ENCODE measurements at places on chromosomes 16 and 17.

GRCh38 chr16:23357761-23358290 lies 55.7 kb downstream of the SCNN1B start:
- no peak for DNase-seq
- no peaks in the 10 kb centered on the region for H3K36me3 ChIP-seq
- H3K4me3 ChIP-seq: no peak overlapping the region
- peaks cover 3% of the 10 kb centered on the region for H3K27me3 ChIP-seq

DNA sequence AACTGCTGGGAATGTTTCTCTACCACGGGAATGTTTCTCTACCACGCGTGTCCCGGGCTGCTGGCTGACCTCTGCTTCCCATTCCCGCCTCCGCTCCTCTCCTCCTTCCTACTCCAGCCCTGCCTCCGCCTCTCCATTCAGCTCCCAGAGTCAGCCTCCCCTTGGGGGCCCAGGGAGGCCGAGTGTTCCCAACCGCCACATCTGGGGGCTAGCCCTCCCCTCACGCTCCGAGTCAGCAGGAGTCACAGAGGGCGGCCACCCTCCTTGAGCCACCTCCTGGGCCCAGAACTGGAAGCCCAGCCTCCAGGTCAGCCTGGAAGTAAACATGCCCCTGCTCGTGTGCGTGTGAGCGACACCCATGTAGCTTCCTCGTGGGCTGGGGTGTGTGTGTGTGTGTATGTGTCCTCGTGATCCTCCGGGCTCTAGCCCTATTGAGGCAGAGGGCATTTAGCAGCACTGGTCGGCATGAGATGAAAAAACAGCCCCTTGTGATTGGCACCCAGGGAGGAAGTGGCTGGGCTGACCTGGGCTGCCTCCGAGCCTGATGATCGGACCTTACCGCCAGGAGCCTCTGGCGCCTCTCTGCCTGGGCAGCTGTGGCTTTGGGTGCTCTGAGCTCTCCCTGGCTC lies 7.3 kb downstream of the CYGB start:
- no peaks in the 10 kb centered on the region for H3K36me3 ChIP-seq
- peaks cover 26% of the 10 kb centered on the region for H3K27me3 ChIP-seq
- no peak overlapping the region for H3K4me3 ChIP-seq
- peaks cover 12% of the 10 kb centered on the region for H3K4me1 ChIP-seq
- no peak for DNase-seq

DNA sequence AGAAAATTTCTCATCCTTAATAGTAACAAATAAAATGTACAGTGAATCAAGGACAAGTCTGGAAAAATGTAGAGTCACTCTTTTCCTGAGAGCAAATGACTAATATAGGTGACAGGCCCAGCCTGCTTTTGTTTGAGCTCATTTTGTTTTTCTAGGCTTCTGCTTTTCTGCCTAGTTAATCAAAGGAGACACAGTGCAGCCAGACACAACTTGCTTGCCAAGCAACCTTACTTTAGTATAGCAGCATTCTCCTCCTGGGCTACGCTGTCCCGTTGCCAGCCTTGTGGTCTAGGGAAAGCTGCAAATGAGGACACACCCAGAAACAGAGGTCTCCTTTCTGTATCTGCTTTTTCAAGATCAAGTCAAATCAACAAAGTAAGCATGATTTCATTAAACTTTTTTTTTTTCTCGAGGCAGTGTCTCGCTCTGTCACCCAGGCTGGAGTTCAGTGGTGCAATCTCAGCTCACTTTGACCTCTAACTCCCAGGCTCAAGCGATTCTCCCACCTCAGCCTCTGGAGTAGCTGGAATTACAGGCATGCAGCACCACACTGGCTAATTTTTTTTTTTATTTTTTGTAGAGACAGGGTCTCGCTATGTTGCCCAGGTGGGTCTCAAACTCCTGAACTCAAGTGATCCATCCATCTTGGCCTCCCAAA lies 17.2 kb downstream of the GINS3 start:
- DNase-seq: no peak
- no peak overlapping the region for H3K4me3 ChIP-seq
- no peaks in the 10 kb centered on the region for H3K27me3 ChIP-seq
- H3K27ac ChIP-seq: no peak overlapping the region
- H3K36me3 ChIP-seq: no peaks in the 10 kb centered on the region
- H3K4me1 ChIP-seq: peaks cover 6% of the 10 kb centered on the region

DNA sequence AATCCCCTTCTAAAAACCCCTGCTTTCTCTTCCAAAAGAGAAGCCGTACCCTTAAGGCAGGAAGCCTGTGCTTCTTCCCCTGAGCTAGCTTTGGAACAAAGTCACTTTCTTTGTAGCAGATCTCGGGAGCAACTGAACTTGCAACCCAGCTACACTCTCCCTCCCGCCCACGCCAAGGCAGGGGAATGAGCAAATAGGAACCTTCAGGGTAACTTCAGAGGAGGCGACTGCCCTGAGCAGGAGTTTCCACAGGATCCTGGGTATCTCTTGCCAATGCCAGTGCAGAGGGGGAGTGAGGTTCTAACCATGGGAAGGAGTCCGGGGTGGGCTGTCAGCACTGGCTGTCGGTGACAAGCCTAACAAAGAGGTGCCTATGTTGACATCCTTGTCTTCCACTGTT lies 5.9 kb upstream of the PIRT start:
- H3K27ac ChIP-seq: no peak overlapping the region
- DNase-seq: no peak
- H3K4me3 ChIP-seq: peak overlapping the region; percentile 62
- peaks cover 51% of the 10 kb centered on the region for H3K27me3 ChIP-seq
- H3K36me3 ChIP-seq: no peaks in the 10 kb centered on the region
- H3K4me1 ChIP-seq: peaks cover 16% of the 10 kb centered on the region

DNA sequence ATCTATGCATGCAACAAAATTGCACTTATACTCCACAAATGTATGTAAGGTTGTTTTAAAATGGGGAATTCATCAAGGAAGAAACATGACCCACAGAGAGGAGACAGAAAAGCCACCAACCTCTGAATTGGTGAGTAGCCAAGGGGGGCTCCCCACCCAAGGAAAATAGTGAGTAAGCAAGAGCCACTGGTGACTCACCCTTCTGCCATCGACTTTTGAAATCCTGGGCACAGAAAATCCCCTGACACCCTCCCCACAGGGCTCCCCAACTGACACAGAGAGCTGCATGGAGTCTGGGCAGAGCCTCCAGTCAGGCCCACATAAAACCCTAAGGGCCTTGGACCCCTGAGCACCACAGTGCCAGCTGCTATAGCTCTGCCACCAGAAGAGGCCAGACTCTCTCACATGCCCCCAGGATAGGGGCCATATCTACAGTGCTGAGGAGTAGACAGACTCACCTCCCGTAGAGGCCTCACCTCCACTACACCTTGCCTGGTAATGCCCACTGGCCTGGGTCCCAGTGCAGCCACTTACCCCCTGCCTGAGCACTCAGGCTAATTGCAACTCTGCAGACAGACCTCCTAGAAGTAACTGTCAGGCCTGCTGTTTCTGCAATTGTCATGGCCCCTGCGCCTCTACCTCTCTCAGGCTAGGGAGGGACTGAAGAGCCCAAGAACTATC lies 244.7 kb upstream of the WSB1 start:
- no peaks in the 10 kb centered on the region for H3K4me1 ChIP-seq
- H3K27ac ChIP-seq: no peak overlapping the region
- H3K4me3 ChIP-seq: no peak overlapping the region
- H3K36me3 ChIP-seq: peaks cover 2% of the 10 kb centered on the region
- H3K27me3 ChIP-seq: no peaks in the 10 kb centered on the region

GRCh38 chr16:15439521-15439920 lies 5.1 kb downstream of the BMERB1 start:
- peaks cover 7% of the 10 kb centered on the region for H3K4me1 ChIP-seq
- no peaks in the 10 kb centered on the region for H3K36me3 ChIP-seq
- H3K27ac ChIP-seq: no peak overlapping the region
- H3K4me3 ChIP-seq: no peak overlapping the region
- peaks cover 15% of the 10 kb centered on the region for H3K27me3 ChIP-seq
- no peak for DNase-seq

- no peak for DNase-seq
- no peak overlapping the region for H3K4me3 ChIP-seq
- H3K36me3 ChIP-seq: peaks cover 1% of the 10 kb centered on the region
- H3K4me1 ChIP-seq: no peaks in the 10 kb centered on the region
- H3K27me3 ChIP-seq: peaks cover 11% of the 10 kb centered on the region
These were observed 23.1 kb downstream of the GNGT2 start for GRCh38 chr17:49187301-49187700.

GRCh38 chr17:83121921-83122820 lies 42.8 kb downstream of the METRNL start:
- no peaks in the 10 kb centered on the region for H3K36me3 ChIP-seq
- H3K27me3 ChIP-seq: peaks cover 69% of the 10 kb centered on the region
- DNase-seq: no peak
- no peak overlapping the region for H3K4me3 ChIP-seq
- H3K4me1 ChIP-seq: peaks cover 5% of the 10 kb centered on the region

GRCh38 chr17:49132699-49133364 lies at the start of gene B4GALNT2:
TSS of gene B4GALNT2 (plus strand) at chr17:49132769. CDS start at chr17:49132793, 24 bp downstream.
- H3K27me3 ChIP-seq: peaks cover 52% of the 10 kb centered on the region
- H3K27ac ChIP-seq: peak within 1 kb of the TSS; percentile 82
- H3K4me1 ChIP-seq: peaks cover 2% of the 10 kb centered on the region
- peak; percentile 22 for DNase-seq
- peaks cover 15% of the 10 kb centered on the region for H3K36me3 ChIP-seq
- H3K4me3 ChIP-seq: peak within 1 kb of the TSS; percentile 70

- peaks cover 3% of the 10 kb centered on the region for H3K36me3 ChIP-seq
- peak overlapping the region; percentile 100 for H3K4me3 ChIP-seq
- DNase-seq: no peak
- H3K27ac ChIP-seq: peak overlapping the region; percentile 99
- H3K4me1 ChIP-seq: peaks cover 19% of the 10 kb centered on the region
- H3K27me3 ChIP-seq: no peaks in the 10 kb centered on the region
These were observed 1.4 kb downstream of the UBE2I start for GRCh38 chr16:1310832-1311200.

GRCh38 chr17:66649818-66650543 lies 184.9 kb upstream of the CACNG5 start:
- no peaks in the 10 kb centered on the region for H3K27me3 ChIP-seq
- H3K36me3 ChIP-seq: no peaks in the 10 kb centered on the region
- no peaks in the 10 kb centered on the region for H3K4me1 ChIP-seq
- no peak for DNase-seq

- no peak for DNase-seq
- H3K4me1 ChIP-seq: peaks cover 13% of the 10 kb centered on the region
- H3K4me3 ChIP-seq: no peak overlapping the region
- no peaks in the 10 kb centered on the region for H3K36me3 ChIP-seq
- no peaks in the 10 kb centered on the region for H3K27me3 ChIP-seq
These were observed 9.5 kb downstream of the KCNJ16 start for GRCh38 chr17:70084476-70084875.

DNA sequence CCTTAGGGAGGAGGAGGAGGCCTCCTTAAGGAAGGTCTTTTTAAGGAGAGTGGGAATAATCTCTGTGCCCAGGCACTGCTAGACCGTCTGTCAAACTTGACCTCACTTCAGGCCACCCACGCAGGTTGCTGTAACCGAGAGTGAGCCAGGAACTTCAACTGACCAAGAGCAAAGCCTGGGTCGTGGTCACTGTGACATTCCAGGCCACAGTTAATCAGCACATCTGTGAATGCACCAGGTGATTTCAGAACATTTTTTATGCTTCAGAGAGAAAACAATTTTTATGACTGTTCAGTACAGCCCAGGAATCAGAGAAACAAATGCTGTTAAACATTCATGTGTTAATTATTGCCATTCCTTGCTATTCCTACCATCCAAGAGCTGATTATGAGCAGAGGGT lies 226.6 kb upstream of the ASIC2 start:
- no peak overlapping the region for H3K4me3 ChIP-seq
- no peak overlapping the region for H3K27ac ChIP-seq
- DNase-seq: no peak
- peaks cover 13% of the 10 kb centered on the region for H3K27me3 ChIP-seq
- H3K4me1 ChIP-seq: peaks cover 4% of the 10 kb centered on the region

DNA sequence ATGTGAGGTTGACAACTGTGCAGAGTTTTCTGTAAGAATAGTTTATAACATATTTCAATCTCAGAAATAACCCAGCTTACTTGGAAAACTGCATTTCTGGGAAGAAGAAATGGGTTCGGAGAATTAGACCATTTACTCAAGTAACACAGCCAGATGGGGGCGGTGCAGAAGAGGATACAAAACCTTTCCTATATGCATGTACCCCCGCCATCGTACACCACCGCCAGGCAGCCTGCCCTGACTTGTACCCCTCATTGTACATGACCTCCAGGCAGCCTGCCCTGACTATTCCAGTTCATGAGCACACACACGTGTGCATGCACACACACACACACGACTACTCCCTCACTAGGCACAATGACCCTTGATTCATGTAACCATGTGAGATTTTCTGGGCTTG lies 154.0 kb downstream of the C16orf78 start:
- H3K36me3 ChIP-seq: no peaks in the 10 kb centered on the region
- peak overlapping the region; percentile 71 for H3K27ac ChIP-seq
- H3K4me1 ChIP-seq: peaks cover 20% of the 10 kb centered on the region

GRCh38 chr16:11756248-11756647 lies 13.6 kb upstream of the TXNDC11 start:
- peaks cover 32% of the 10 kb centered on the region for H3K36me3 ChIP-seq
- no peak overlapping the region for H3K4me3 ChIP-seq
- H3K27me3 ChIP-seq: no peaks in the 10 kb centered on the region
- no peak overlapping the region for H3K27ac ChIP-seq

DNA sequence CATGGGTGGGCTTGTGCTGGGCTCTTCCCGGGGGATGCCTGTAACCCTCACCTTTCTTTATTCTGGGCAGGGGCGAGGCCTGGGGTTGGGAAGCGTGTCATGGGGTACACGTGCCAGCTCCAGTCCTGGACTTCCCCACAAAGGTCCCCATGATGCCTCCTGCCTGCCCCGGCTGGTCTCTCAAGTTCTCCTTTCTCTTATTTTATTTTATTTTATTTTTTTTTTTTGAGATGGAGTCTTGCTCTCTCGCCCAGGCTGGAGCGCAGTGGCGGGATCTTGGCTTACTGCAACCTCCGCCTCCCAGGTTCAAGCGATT lies 8.6 kb downstream of the ATP2A3 start:
- no peaks in the 10 kb centered on the region for H3K36me3 ChIP-seq
- peaks cover 13% of the 10 kb centered on the region for H3K4me1 ChIP-seq
- DNase-seq: no peak
- H3K27me3 ChIP-seq: peaks cover 13% of the 10 kb centered on the region
- H3K27ac ChIP-seq: no peak overlapping the region

DNA sequence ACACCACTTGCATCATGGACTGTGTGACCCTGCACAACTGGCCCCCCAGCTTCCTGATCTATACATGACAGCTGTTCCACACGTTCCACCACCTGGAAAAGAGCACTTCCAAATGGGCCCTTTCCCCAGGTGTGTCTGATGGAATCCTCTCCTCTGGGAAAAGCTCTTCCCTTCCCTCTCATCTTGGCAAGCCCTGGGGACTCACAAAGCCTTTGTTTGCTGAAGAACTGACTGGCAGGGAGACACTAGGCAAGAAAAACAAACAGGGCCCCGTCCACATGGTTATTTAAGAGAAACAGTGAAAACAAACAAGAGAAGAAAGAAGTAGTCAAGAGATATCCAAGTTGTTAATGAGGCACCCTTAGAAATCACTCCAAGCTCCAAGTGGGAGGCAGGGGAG lies 52.6 kb downstream of the C16orf95 start:
- no peak overlapping the region for H3K4me3 ChIP-seq
- peaks cover 21% of the 10 kb centered on the region for H3K4me1 ChIP-seq
- DNase-seq: no peak
- H3K27ac ChIP-seq: peak overlapping the region; percentile 2
- H3K36me3 ChIP-seq: no peaks in the 10 kb centered on the region

- no peak overlapping the region for H3K4me3 ChIP-seq
- H3K36me3 ChIP-seq: peaks cover 12% of the 10 kb centered on the region
- DNase-seq: no peak
- H3K27me3 ChIP-seq: no peaks in the 10 kb centered on the region
- H3K27ac ChIP-seq: peak overlapping the region; percentile 54
These were observed 123.5 kb upstream of the CHMP6 start for GRCh38 chr17:80868022-80868609.
